ENCODE measurements at places on chromosomes 7 and 10.

GRCh38 chr7:42226354-42226941, 10.6 kb downstream of the GLI3 start:
- no peak for DNase-seq

- DNase-seq = no peak
Observed at GRCh38 chr7:134367956-134368749, 51.4 kb upstream of the SLC35B4 start.

- no peak for DNase-seq
Observed at GRCh38 chr7:774161-775109, 47.4 kb upstream of the PRKAR1B start.

DNA sequence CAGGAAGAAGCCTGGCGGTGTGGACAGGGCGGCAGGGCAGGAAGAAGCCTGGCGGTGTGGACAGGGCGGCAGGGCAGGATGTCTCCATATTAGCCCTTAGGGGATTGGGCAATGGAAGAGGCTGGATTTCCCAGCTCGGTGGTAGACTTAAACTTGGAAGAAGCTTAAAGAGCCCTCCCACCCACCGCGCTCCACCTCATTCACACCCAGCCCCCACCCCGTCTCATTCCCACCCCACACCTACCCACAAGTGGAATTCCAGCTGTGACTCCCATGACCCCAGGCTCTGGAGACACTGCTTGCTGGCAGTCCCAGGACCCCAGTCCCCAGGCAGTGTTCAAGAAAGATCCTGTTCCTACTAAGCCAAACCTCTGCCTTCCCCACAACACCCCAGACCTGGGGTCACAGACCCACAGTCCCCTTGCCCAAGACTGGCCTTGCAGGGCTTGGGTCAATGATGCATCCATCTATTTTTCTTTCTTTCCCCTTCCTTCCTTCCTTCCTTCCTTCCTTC, 34.0 kb downstream of the SPDYE6 start:
- DNase-seq = no peak

GRCh38 chr10:34647160-34647559, 167.9 kb downstream of the PARD3 start:
- no peak for DNase-seq

GRCh38 chr7:43531700-43532099, 51.2 kb upstream of the STK17A start:
- no peak for DNase-seq

- DNase-seq = no peak
Observed at GRCh38 chr7:71112436-71112835, 19.5 kb upstream of the GALNT17 start.

- peak; percentile 56 for DNase-seq
Observed at GRCh38 chr7:46945328-46945727, 636.6 kb downstream of the TNS3 start.

GRCh38 chr7:135208102-135208793, 3.1 kb downstream of the WDR91 start:
- no peak for DNase-seq

GRCh38 chr10:60192946-60193345, 196.7 kb downstream of the ANK3 start:
- no peak for DNase-seq

- no peak for DNase-seq
Observed at GRCh38 chr10:90589825-90590224, 268.0 kb downstream of the HTR7 start.

DNA sequence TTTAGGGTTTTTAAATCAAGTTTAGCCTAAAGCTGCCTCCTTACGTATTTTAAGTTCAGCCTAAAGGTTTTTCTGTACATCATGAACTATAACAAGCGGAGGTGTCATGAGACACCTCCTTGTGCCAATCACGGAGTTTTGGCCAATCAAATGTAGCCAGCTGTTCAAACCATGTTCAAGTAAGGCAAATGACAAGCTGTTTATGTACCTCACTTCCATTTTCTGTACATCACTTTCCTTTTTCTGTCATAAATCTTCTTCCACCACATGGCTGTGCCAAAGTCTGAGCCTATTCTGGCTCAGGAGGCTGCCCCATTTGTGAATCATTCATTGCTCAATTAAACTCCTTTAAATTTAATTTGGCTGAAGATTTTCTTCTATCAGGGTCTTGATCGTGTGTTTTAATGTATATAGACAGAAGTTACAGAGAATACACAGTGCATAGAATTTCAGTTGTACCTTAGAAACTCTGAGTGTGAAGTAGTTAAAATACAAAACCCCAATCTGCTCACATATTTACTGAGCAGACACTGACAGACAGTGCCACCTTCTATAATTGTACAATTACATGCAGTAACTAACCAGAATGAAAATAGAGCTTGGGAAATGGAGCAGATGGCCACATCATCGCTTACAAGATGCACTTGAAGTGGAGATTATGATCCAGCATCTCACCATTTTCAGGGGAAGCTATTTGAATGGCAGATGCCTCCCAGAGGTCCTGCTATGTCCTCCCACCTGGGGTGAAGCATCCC, 76.9 kb upstream of the LANCL2 start:
- no peak for DNase-seq

- DNase-seq = no peak
Observed at GRCh38 chr7:52030722-52031121, 714.1 kb upstream of the COBL start.

DNA sequence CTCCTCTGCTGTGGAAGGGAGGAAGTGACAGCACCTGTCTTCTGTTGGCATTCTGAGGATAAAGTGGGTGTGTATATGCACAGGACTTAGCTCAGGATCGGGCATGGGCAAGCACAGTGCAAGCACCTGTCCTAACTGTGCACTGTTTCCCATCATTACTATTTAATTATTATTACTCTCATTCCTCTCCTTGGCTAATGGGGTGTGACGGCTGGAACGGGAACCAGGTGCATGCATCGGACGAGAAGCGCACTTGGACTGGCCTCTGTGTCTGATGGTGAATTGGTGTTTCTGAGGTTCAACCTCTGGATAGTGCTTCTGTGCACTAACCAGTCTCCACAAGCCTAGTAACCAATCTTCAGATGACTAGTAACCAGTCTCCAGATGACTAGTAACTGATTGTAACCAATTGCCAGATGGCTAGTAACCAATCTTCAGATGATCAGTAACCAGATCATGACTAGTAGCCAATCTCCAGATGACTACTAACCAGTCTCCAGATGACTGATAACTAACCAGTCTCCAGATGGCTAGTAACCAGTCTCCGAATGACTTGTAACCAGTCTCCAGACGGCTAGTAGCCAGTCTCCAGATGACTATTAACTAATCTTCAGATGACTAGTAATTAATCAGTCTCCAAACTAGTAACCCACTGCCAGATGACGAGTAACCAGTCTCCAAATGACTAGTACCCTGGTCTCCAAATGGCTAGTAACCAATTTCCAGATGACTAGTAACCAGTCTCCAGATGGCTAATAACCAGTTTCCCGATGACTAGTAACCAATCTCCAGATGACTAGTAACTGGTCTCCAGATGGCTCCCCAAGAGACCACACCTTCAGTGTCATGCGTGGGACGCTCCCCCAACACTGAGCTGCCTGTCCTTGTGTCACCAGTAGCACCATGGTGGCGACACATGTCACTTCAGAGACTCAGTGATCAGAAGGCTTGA, 85.8 kb downstream of the PAXIP1 start:
- no peak for DNase-seq

DNA sequence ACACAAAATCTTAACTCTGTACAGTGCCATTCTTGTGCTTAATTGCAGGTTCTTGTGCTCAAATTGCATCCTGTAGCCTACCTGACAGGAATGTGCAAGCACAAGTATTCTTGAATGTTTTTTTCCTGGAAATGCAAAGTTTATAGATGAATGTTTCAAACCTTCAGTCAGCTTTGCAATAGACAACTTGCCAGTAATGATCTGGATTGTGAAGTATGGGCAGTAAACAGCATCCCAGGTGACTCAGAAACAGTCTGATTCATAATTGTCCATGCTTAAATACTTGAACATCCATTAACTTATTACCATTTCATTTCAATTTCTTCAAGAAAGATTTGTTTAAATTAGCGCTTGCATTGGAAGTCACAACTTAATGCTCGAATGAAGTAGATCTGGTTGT, 347.2 kb downstream of the SDK1 start:
- DNase-seq = no peak

GRCh38 chr10:79266543-79267312, 80.5 kb upstream of the PPIF start:
- peak; percentile 90 for DNase-seq

GRCh38 chr10:73907841-73908517, 3.0 kb upstream of the PLAU start:
- no peak for DNase-seq

DNA sequence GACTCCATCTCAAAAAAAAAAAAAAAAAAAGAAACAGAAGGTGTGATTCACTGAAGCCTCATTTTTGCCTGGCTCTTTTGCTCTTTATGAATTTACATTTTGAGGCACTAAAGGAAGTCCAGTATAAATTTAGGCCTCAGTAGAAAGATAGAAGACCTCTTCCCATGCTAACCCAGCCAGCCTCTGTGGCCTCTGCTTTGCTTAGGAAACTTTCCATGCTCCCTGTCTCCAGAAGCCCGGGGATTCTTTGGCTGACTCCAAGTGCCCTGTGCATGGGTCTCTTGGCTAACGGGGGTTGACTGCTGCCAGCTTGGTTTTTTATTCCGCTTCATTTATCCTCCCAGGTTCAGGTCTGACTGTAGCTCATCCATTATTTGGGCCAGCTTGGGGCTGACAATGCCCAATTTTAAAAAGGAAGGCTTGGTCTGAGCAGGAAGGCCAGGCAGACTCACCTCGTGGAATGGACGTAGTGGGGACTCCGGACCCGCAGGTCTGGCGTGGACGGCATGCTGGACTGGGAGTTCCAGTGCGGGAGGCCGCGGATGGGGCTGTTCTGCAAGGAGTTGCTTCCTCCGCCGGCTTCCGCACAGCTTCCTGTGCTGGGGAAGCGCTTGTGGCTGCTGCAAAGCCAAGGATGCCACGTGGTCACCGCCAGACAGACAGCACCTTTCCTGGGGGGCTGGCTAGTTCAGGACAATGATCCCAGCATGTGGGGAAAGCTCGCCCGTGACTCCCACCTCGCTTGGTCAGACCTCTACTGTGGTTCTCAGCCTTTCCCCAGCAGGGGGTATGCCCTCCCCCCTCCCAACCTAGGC, 72.3 kb downstream of the PRPF18 start:
- no peak for DNase-seq

DNA sequence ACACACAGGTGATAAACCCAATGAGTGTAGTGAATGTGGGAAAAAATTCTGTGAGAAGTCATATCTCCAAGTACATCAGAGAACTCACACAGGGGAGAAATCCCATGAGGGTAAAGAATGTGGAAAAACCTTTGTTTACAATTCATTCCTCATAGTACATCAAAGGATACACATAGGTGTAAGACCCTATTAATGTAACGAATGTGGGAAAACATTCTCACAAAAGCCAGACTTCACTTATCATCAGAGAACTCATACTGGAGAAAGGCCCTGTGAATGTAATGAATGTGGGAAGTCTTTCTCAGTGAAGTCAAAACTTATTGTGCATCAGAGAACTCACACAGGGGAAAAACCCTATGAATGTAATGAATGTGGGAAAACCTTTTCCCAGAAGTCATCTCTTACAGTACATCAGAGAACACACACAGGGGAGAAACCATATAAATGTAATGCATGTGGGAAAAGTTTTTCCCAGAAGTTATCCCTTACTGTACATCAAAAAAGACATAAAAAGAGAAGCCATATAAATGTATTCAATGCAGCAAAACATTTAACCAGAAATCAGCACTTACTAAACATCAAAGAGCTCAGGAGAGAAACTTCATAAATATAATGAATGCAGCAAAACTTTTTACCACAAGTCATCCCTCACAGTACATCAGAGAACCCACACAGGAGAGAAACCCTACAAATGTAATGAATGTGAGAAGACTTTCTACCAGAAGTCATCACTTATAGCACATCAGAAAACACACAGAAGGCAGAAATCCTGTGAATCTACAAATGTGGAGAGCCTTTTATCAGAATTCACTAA, 49.8 kb downstream of the ZNF239 start:
- DNase-seq = no peak
